Sigmoid colon (tissue), 7 donors: ENCODE measurements at places on chromosomes 7 and 10. TPM values are rescaled to one million over a fixed set of nuclear protein-coding genes. Genes with fewer than 3 reads are reported as not detected.

The ZNF239 gene
- total RNA-seq = 5.4 TPM

The TMEM236 gene
- 1.3 TPM for total RNA-seq

The HK1 gene
- total RNA-seq = 70.3 TPM

The SRRM3 gene
- total RNA-seq = 3.9 TPM

The LIPM gene
- total RNA-seq = not detected
